Activated naive CD4-positive, alpha-beta T cell treated with anti-CD3 and anti-CD28 coated beads, Interleukin-2, amount 10 ng/mL, durations not matched to agents 5 hours and 36 hours (primary cell): ENCODE measurements at places on chromosomes 2 and 18. TPM values are rescaled to one million over a fixed set of nuclear protein-coding genes. Genes with fewer than 3 reads are reported as not detected.

The SPR gene
- total RNA-seq, result 0.31 TPM

The GDF7 gene
- not detected for total RNA-seq

The SNED1 gene
- 14.4 TPM for total RNA-seq

The HOXD13 gene
- not detected for total RNA-seq

The RGPD3 gene
- 0.13 TPM for total RNA-seq

The LIMS2 gene
- total RNA-seq, result 51.7 TPM

The VWC2L gene
- total RNA-seq, result not detected

The POTEI gene
- total RNA-seq, result not detected

The DTNB gene
- total RNA-seq, result 28.9 TPM

The TTC39C gene
- total RNA-seq, result 122 TPM

The C1QL2 gene
- total RNA-seq, result not detected

The OBSL1 gene
- not detected for total RNA-seq

The NAT8 gene
- total RNA-seq, result not detected

The PPM1B gene
- total RNA-seq, result 44.3 TPM

The TMEM247 gene
- not detected for total RNA-seq

The KRTCAP3 gene
- 7.4 TPM for total RNA-seq

The IL36G gene
- not detected for total RNA-seq

The DQX1 gene
- total RNA-seq, result 0.26 TPM

The ZNF804A gene
- total RNA-seq, result not detected

The DTNA gene
- not detected for total RNA-seq

The ITGA4 gene
- total RNA-seq, result 214 TPM

The FAM161A gene
- 3.2 TPM for total RNA-seq

The ATP6V1C2 gene
- total RNA-seq, result not detected

The PASK gene
- total RNA-seq, result 50.8 TPM

The PDCD1 gene
- 2.2 TPM for total RNA-seq

The HJURP gene
- 92.0 TPM for total RNA-seq

The ATP8B1 gene
- total RNA-seq, result not detected

The CCDC150 gene
- 9.2 TPM for total RNA-seq

The CNGA3 gene
- not detected for total RNA-seq

The INO80D gene
- 24.4 TPM for total RNA-seq

The SLC4A5 gene
- total RNA-seq, result 4.6 TPM

The SLC8A1 gene
- 0.20 TPM for total RNA-seq

The SCRN3 gene
- 15.8 TPM for total RNA-seq

The EFEMP1 gene
- not detected for total RNA-seq

The C2orf78 gene
- total RNA-seq, result not detected

The ASIC4 gene
- 0.07 TPM for total RNA-seq

The SKA1 gene
- 27.2 TPM for total RNA-seq
